ENCODE measurements at places on chromosomes 16 and 17. TPM values are rescaled to one million over a fixed set of nuclear protein-coding genes. Genes with fewer than 3 reads are reported as not detected.

Gene PLA2G10
- not detected for total RNA-seq

Gene SLC22A31
- total RNA-seq = 0.33 TPM

Gene ALOXE3
- 0.33 TPM for total RNA-seq

- DNase-seq = no peak
Observed at GRCh38 chr16:65876624-65877023, 489.9 kb upstream of the CDH5 start.

GRCh38 chr17:47812146-47812920 is 9.3 kb downstream of the OSBPL7 start:
- DNase-seq = no peak

DNA sequence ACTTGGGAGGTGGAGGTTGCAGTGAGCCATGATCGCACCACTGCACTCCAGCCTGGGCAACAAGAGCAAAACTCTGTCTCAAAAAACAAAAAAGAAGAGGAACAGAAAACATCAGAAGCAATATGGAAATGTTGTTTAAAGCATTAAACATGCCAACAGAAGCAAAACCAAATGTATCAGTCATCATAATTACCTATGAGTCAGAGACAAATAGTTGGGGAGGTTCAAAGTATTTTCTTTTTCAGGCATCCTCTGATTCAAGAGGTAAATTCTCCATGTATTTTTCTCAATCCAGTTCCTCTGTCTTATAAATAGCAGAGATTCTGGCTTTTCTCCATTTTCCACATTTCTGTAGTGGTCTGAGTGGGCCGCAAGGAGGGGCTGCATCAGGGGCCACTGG is 2.1 kb upstream of the TM4SF5 start:
- no peak for DNase-seq

All from CD8-positive, alpha-beta T cell (primary cell).